ENCODE measurements at places on chromosomes 7 and 10. TPM values are rescaled to one million over a fixed set of nuclear protein-coding genes. Genes with fewer than 3 reads are reported as not detected.

GRCh38 chr7:99143853-99144672 is at the start of gene SMURF1:
Gene SMURF1, minus strand, starts transcription at chr7:99144108. Its CDS starts 328 bp downstream, at chr7:99143780.
- H3K27me3 ChIP-seq: no peaks in the 10 kb centered on the region
- H3K36me3 ChIP-seq: no peaks in the 10 kb centered on the region
- H3K27ac ChIP-seq: peak within 1 kb of the TSS; percentile 78

DNA sequence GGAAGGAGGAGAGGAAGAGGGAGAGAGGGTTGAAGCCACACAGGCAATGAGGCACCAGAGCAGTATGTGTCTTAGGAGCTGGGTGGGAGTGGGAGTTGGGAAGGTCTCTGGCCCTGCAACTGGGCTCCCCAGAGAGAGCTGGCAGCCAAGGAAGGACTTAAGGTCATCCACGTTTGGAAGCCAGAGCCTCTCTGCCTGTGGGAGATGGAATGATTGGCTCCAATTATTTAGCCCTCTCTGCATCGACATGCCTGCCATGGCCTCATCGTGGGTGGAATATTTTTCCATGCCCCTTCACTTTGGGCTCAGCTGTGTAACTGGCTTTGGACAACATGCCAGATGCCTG is 478.5 kb downstream of the RPS24 start:
- no peak overlapping the region for H3K27ac ChIP-seq
- H3K4me3 ChIP-seq: no peak overlapping the region
- no peaks in the 10 kb centered on the region for H3K27me3 ChIP-seq
- no peaks in the 10 kb centered on the region for H3K36me3 ChIP-seq

KCNMA1 gene
- 20.7 TPM for total RNA-seq

- no peak for DNase-seq
- H3K36me3 ChIP-seq: peaks cover 1% of the 10 kb centered on the region
- H3K4me1 ChIP-seq: no peaks in the 10 kb centered on the region
- peak overlapping the region; percentile 23 for H3K27ac ChIP-seq
Measured at GRCh38 chr7:6160191-6160623, 112.2 kb downstream of the CYTH3 start.

TACC2 gene
- 98.5 TPM for total RNA-seq

- peaks cover 26% of the 10 kb centered on the region for H3K4me1 ChIP-seq
- no peak overlapping the region for H3K4me3 ChIP-seq
- H3K27ac ChIP-seq: no peak overlapping the region
- H3K36me3 ChIP-seq: no peaks in the 10 kb centered on the region
- no peak for DNase-seq
Measured at GRCh38 chr10:119301397-119301796, 94.0 kb downstream of the GRK5 start.

DNA sequence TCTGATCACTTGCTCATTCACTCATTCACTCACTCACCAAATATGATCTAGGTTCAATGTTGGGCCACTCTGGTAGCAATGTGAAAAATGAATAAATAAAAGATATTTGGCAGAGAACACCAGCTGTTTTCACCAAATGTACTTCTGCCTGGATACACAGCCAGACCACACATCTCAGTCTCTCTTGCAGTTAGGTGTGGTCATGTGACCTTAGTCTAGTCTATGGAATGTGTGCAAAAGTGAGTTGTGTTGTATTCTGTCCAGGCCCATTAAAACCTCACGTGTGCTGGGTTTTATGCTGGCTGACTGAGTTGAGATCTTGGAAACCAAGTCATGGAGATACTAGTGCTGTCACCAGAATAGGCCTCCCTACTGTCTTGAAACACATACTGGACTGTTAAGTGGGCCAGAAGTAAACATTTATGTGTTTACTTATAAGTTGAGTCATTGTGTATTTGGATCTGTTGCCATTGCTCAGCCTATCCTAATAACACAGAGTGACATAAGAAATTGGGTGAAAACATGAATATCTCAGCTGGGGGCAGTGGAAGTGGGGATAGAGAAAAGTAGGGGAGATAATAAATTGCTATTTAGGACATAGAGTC is 145.5 kb downstream of the PTEN start:
- H3K4me1 ChIP-seq: no peaks in the 10 kb centered on the region
- no peak overlapping the region for H3K27ac ChIP-seq
- no peaks in the 10 kb centered on the region for H3K27me3 ChIP-seq
- H3K36me3 ChIP-seq: no peaks in the 10 kb centered on the region
- no peak for DNase-seq
- H3K4me3 ChIP-seq: no peak overlapping the region

DNA sequence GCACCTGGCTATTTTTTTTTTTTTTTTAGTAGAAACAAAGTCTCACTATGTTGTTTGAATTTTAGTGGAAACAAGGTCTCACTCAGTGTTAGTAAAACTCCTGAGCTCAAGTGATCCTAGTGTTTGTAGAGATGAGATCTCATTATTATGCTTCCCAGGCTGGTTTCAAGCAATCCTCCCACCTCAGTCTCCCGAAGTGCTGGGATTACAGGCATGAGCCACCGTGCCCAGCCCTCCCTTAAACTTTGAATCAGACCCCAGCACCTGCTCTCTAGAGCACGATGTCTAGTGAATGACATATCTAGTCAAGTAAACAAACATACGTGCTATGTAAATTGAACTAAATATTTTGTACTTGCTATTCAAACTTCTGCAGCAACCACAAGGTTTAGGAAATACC is 105.6 kb upstream of the MYO3A start:
- H3K4me3 ChIP-seq: no peak overlapping the region
- no peaks in the 10 kb centered on the region for H3K27me3 ChIP-seq
- DNase-seq: no peak
- H3K36me3 ChIP-seq: no peaks in the 10 kb centered on the region
- H3K4me1 ChIP-seq: no peaks in the 10 kb centered on the region

OR2A5 gene
- total RNA-seq: not detected

C7orf57 gene
- total RNA-seq: not detected

DNA sequence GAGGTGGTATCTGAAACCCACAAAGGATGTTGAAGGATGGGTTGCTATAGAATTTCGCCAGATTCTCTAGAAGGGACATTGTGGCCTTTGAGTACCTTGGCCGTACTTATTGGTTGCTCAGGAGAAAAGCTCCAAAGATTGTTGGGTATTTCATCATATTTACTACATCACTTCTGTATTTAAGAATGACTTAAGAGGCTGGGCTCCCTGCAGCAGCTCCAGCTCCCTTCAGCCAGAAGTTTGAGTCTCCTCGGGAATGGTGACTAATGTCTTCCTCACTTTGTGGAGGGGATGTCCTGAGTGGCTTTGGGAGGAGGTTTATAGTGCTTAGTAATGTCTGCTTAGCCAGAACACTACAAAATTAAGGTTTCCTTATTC is 18.1 kb downstream of the MINDY4 start:
- H3K4me3 ChIP-seq: no peak overlapping the region
- H3K27ac ChIP-seq: no peak overlapping the region
- no peak for DNase-seq

NUPR2 gene
- not detected for total RNA-seq

CARD11 gene
- total RNA-seq: 5.4 TPM

DYDC1 gene
- not detected for total RNA-seq

DNA sequence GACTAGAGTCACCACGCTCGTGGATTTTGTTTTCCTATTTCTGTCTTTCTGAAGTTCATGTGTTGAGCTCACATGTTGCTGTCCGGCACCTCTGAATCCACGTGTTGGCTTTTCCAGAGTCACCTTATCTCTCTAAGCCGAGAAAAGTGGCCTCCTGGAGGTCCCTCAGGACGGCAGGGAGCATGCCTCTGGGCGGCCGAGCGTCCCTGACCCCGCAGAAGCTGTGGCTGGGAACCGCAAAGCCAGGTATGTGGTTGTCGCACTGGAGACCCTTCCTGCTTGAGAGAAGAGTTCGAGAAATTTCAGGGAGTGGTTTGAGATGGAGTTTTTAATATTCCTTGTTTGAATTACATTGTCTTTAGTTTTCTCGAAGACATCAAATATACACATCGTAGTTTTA is 12.6 kb downstream of the IQCE start:
- H3K4me1 ChIP-seq: peaks cover 14% of the 10 kb centered on the region
- H3K36me3 ChIP-seq: no peaks in the 10 kb centered on the region
- H3K27me3 ChIP-seq: no peaks in the 10 kb centered on the region
- no peak overlapping the region for H3K4me3 ChIP-seq
- H3K27ac ChIP-seq: no peak overlapping the region
- DNase-seq: no peak

SMARCD3 gene
- 27.8 TPM for total RNA-seq

- no peaks in the 10 kb centered on the region for H3K36me3 ChIP-seq
- DNase-seq: no peak
- H3K27ac ChIP-seq: no peak overlapping the region
- no peaks in the 10 kb centered on the region for H3K4me1 ChIP-seq
Measured at GRCh38 chr7:126637538-126637937, 615.2 kb downstream of the GRM8 start.

- DNase-seq: peak; percentile 35
- no peaks in the 10 kb centered on the region for H3K4me1 ChIP-seq
- H3K36me3 ChIP-seq: no peaks in the 10 kb centered on the region
- no peak overlapping the region for H3K27ac ChIP-seq
- H3K27me3 ChIP-seq: no peaks in the 10 kb centered on the region
Measured at GRCh38 chr10:43205681-43206390, 61.0 kb downstream of the RASGEF1A start.

- no peaks in the 10 kb centered on the region for H3K27me3 ChIP-seq
- no peak overlapping the region for H3K27ac ChIP-seq
- DNase-seq: no peak
- H3K36me3 ChIP-seq: no peaks in the 10 kb centered on the region
Measured at GRCh38 chr10:50244201-50244600, 7.1 kb downstream of the ASAH2 start.

FBXL13 gene
- 0.43 TPM for total RNA-seq

DNA sequence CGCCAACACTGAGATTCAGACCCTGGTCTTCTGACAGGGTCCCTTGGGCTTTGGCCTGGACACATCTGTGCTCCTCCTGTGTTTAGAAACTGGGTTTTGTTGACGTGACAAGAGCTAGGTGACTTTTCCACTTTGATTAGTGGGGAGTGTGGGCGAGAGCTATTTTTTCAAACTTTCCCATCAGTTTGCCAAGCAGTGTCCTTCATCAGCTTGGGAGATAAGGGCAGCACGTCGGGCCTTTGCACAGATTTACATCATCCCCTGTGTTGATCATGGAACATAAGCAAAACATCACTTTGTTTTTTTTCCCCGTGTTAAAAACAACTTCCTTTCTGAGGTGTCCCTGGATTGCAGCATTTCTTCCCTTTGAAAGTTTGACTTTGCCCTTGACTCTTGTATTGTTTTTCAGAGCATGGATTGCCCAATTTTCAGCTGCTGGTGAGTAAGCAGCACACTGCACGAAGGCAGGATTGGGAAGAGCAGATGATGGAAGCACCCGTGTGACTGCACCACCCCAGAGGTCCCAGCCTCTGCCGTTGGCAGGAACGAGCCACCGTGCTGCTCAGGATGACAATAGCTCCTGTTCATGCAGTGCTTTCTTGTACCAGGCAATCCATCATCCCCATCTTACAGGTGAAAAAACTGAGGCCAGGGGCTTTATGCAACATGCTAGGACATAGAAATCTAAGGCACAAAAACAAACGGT is 6.4 kb upstream of the IGFBP1 start:
- H3K4me3 ChIP-seq: no peak overlapping the region
- no peaks in the 10 kb centered on the region for H3K36me3 ChIP-seq
- H3K4me1 ChIP-seq: no peaks in the 10 kb centered on the region
- no peak overlapping the region for H3K27ac ChIP-seq
- H3K27me3 ChIP-seq: no peaks in the 10 kb centered on the region

- H3K4me1 ChIP-seq: peaks cover 24% of the 10 kb centered on the region
- no peak for DNase-seq
- no peaks in the 10 kb centered on the region for H3K27me3 ChIP-seq
- no peak overlapping the region for H3K27ac ChIP-seq
Measured at GRCh38 chr7:77335581-77335980, 80.6 kb downstream of the GSAP start.

CELF2 gene
- 0.27 TPM for total RNA-seq

TEX36 gene
- total RNA-seq: not detected

GRCh38 chr10:25694971-25695370 is 239.1 kb upstream of the MYO3A start:
- no peak overlapping the region for H3K4me3 ChIP-seq
- H3K36me3 ChIP-seq: no peaks in the 10 kb centered on the region
- no peaks in the 10 kb centered on the region for H3K4me1 ChIP-seq
- no peak overlapping the region for H3K27ac ChIP-seq
- no peak for DNase-seq
- H3K27me3 ChIP-seq: no peaks in the 10 kb centered on the region

GRCh38 chr7:147923841-147924240 is 666.7 kb upstream of the C7orf33 start:
- no peak overlapping the region for H3K27ac ChIP-seq
- no peaks in the 10 kb centered on the region for H3K36me3 ChIP-seq
- no peaks in the 10 kb centered on the region for H3K27me3 ChIP-seq
- H3K4me1 ChIP-seq: no peaks in the 10 kb centered on the region
- no peak for DNase-seq

- no peak overlapping the region for H3K4me3 ChIP-seq
- H3K36me3 ChIP-seq: no peaks in the 10 kb centered on the region
- peaks cover 40% of the 10 kb centered on the region for H3K4me1 ChIP-seq
- H3K27me3 ChIP-seq: no peaks in the 10 kb centered on the region
- DNase-seq: no peak
Measured at GRCh38 chr10:121684276-121684675, 86.0 kb upstream of the FGFR2 start.

DNA sequence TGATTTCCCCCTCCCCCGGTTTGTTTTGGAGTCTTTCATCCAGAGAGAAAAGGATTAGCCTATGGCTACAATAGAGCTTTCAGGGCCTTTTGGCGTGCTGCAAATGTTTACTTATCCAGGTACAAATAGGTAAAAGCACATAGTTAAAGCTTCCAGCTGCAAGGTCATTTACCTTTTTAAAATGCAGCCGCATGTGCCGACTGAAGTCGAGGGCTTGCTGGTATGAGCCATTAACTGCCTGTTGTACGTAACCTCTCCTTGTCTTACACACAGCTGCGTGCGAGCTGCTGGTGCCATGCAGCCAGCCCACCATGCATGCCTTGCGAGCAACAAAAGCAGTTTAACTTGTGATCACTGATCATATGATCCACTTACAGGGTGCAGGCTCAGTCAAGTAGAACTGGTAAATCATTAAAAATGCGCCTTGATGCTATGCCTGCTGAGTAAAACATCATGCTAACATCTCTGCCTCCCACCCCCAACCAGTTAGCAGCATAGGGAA is 866.4 kb downstream of the LRMDA start:
- peaks cover 20% of the 10 kb centered on the region for H3K4me1 ChIP-seq
- no peak overlapping the region for H3K27ac ChIP-seq
- no peaks in the 10 kb centered on the region for H3K27me3 ChIP-seq
- H3K4me3 ChIP-seq: no peak overlapping the region
- H3K36me3 ChIP-seq: no peaks in the 10 kb centered on the region

SEMA3C gene
- total RNA-seq: 25.8 TPM

- no peaks in the 10 kb centered on the region for H3K4me1 ChIP-seq
- H3K4me3 ChIP-seq: no peak overlapping the region
- H3K27ac ChIP-seq: no peak overlapping the region
Measured at GRCh38 chr10:123000155-123000554, 8.4 kb downstream of the IKZF5 start.

All from Caco-2 (cell line).